Stimulated activated CD4-positive, alpha-beta T cell treated with anti-CD3 and anti-CD28 coated beads, Interleukin-4, amount 100 ng/mL, for 4 hours (primary cell): ENCODE measurements at places on chromosomes 12 and 14.

GRCh38 chr14:104147346-104148125, 9.1 kb downstream of the KIF26A start:
- no peak for DNase-seq

DNA sequence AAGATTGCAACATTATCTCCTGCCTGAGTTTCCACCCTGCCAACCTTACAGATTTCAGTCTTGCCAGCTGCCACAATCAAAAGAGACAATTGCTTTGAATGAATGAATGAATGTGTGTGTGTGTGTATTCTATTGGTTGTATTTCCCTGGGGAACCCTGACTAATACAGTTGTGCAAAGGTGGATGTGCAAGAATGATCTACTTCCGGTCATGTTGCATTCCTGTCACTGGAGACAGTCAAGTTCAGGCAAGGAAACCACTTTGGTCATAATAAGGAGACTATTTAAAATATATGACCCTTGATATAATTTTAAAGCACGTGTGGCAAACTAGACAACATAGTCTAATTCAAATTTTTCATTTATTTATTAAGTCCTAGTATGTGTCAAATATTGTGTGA, 13.1 kb downstream of the RERG start:
- DNase-seq = no peak

DNA sequence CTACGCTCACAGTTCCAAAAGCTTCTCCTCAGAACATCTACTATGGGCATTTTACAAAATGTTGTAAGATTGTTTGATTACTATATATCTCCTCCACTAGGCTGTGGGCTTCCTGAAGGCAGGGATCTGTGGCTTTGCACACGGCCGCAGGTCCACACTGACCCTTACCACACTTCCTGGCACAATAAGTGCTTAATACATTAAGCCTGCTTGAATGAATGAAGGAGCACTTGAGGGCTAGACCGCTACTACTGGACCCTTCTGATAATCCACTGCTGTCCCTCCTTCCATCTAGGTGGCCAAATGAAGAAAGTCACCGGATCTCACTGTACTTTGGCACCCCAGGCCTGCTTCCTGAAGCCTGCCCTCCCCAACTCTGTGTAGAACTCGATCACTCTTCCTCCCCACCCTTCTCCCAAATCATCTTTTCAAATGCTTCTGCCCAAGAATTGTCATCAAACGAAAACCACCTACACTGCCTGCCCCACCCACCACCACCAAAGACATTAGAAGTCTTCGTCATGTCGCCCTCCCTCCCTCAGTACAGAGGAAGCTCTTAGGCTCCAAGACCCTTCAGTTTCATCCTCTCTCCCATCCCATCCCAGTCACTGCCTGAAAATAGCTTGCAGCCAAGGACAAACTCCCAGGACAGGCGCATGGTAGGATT, 596 bp upstream of the ZBTB39 start:
- DNase-seq = peak; percentile 62

DNA sequence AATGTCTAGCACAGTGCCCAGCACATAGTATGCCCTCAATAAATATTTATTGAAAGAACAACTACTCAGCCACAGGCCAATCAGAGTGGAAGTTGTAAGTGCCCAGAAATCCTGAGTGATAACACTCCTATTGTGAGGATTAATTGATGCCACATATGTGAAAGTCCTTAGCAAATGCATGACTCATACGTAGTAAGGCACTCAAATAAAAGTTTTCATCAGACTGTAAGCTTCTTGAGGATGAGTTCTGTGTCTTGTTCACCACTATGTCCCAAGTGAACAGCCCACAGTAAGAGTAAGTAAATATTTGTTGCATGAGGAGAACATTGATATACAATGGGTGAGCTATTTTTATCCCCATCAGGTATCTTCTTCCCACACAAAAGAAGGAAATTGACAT, 24.7 kb upstream of the ANO6 start:
- DNase-seq = no peak

DNA sequence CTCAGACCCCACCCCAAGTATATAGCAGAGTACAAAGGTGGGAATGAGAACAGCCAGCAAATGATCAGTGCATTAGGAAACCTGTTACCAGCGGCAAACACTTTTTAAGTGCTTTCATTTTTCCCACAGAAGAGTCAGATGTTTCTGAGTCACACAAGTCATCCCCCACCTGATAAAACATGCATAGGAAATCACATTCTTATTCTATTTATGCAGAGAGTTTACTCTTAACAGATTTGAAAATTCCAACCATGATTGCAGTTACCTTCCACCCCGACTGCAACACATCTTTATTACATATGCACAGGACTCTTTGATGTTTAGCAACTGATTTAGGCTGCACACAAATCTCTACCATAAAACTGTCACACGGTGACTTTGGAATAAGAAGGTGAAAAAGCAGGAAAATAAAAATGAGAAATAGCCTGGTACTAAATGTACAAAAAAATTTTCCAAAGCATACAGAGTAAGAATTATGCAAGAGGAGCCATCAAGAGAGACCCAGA, 236.4 kb downstream of the PAWR start:
- no peak for DNase-seq

GRCh38 chr12:10466311-10466710, 13.1 kb upstream of the KLRC1 start:
- DNase-seq = no peak

DNA sequence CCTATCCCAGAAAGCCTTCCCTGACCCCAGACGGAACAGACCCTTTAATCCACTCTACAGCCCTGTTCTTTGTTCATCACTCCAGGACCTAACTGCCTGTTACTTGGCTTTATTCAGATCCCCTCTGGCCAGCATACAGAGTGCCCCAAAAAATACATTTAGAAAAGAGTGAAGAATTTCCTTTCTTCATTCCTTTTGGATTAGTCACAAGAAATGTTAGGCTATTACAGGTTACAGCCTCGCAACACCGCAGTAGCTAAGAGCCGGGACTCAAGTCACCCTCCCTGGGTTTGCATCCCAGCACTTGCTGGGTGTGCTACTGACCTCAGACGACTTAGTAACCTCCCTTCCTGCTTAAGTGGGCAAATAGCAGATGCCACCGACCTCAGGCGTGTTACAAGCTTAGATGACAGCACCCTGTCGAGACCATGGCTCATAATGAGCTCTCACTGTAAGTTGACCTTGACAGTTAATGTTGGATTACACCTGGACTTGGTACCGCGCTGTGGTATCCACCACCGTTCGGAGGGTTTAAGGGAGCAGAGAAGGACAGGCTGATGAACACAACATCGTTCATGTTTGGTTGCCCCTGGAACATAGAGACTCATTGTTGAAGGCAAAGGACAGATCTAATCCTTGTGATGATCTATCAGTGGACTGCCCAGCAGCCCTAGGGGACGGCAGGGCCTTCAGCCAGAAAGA, 12.9 kb downstream of the GLRX5 start:
- no peak for DNase-seq

DNA sequence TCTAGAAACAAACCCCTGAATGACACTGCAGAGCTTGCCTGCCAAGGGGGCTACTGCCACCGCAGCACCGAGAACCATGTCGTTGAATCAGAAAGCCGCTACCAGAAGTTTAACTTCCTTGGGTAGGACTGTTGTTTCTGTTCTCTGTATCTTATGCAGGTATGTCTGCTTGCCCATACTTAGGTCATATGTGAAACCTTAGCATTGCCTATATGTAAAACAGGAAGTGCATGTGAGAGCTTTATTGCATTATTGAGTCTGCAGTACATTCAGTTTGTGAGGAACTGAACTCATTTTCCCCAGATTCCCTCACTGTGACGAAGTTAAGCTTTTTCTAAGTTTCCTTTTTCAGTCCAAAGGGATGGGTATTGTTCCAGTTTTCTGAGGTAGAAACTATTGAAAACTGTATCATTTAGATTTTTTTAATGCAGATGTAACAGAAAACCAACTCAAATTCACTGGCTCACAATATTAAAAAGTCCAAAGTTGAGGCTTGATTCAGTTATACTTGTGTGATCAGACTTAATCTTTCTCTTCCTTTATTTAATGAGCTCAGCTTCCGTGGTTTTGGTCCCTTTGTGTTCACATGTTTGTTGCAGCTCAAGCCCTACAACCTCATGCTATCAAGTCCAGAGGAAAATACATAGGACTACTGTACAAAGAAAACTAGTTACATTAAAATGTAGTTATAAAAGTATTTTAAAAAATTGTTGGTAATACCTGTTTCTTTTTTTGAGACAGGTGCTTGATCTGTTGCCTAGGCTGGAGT, 6.9 kb downstream of the FBXO34 start:
- DNase-seq = no peak

- no peak for DNase-seq
Observed at GRCh38 chr12:42118136-42118879, 26.4 kb downstream of the GXYLT1 start.

DNA sequence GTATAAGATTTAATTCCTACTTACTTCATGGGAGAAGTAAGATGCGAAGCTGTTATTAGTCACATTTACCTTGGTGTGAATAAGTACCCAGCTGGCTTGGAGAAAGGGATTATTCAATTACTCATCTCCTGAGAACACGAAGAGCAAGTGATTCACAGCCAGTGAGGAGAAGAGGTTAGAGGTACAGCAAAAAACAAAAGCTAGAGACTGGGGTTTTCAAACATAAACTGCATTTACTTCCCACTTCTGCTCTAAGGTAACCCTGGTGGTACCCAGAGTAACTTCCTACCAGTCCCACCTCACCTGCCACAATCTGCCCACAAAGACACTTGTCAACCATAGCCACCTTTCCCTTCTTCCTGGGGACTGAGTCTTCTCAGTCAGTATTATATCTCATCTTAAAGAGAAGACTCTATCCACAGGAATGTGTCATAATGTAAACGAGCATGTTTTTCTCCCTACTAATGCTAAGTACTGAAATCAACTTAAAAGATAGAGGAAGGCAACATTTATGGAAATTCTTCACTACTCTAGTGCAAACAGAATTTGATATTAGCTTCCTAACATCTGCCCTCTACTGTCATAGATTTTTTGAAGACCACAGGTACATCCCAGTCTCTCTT, 6.0 kb upstream of the IL22 start:
- DNase-seq = no peak

DNA sequence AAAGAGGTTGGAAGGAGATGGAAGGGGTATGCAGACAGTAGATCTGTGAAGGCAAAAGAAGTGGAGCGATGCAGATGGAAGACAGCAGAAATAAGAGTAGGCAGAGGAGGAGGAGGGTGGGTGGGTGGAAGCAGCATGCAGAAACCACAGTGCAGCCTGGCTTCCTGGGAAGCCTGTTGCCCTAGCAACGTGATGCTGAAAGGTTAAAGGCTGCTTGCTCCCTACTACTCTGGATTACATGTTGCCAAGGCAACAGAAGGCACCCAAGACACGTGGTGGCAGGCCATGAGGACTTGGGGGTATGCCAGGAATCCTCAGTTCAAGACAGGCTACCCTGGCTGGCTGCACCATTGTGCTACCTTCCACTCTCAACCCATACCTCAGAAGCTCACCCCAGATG, 129.6 kb downstream of the GRIN2B start:
- DNase-seq = no peak

DNA sequence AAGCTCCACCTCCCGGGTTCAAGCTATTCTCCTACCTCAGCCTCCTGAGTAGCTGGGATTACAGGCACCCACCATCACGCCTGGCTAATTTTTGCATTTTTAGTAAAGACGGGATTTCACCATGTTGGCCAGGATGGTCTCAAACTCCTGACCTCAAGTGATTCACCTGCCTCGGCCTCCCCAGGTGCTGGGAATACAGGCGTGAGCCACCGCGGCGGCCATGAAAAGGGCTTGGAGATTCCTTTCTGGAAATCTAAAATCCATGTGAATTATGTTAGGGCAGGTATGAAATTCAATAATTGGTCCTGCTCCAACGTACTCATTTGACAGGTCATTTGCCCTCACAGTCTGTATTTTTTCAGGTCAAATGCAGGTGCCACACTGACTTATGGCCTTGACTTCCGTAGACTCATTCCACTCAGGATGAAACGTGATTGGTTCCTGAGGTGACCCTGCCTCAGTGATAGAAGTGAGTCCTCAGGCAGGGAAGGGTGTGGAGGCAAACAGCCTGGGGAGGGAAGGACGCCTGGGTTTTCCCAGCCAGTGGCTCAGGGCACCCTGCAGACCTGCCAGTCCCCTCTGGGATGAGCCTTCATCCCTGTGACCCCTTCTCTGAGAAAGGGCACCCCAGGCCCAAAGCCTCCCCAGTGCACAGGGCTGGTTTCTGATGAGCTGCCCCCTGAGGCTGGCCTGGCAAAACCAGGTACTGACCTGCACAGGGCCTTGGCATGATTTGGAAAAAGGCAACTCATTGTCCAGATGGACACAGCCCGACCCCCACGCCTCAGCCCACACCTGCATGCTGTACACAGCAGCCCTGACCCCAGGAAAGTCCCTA, 48.7 kb downstream of the PSMA6 start:
- no peak for DNase-seq

GRCh38 chr12:46160981-46161690, 107.7 kb downstream of the SLC38A1 start:
- DNase-seq = no peak

DNA sequence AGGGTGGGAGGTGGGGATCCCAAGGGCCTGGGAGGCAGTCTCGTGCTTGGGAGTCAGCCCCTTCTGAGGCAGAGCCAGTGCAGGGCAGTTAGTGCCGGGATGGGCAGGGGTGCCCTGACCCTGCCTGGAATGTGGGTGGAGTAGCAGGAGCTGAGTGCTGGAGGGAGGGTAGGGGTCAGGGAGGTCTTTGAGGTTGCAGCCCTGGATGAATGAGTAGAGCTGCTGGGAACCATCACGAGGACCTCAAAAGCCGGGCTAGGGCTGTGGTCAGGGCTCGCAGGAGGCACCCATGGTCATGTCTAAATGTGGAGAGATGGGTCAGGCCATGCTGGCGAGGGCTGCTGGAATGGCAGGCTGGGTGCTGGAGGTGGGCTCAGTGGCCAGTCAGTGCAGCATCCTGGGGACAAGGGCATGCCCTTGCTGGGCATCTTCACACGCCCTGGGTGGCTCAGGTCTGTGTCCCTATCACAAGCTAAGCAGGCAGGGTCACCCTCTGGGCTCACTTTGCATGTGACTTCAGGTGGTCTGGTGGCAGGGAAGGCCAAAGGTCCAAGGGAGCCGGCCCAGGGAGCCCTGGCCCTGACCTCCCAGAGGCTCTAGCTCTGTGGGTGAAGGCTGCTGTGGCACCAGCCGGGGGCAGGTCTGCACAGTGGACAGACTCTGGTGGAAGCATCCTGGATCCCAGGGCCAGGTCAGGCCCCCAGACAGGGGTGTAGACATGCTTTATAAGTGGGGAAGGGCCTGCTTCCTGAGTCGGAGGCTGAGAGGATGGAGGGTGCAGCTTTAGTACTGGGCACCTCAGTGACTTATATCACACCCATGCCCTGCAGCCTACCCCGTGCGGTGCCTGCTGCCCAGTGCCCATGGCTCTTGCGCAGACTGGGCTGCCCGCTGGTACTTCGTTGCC, 24.5 kb downstream of the PAPLN start:
- no peak for DNase-seq
